ENCODE measurements at places on chromosomes 11 and 22. TPM values are rescaled to one million over a fixed set of nuclear protein-coding genes. Genes with fewer than 3 reads are reported as not detected.

Gene MRGPRF
- 26.7 TPM for total RNA-seq

Gene MOV10L1
- total RNA-seq, result 0.99 TPM

Gene ZNF215
- total RNA-seq, result 2.2 TPM

Gene NPTXR
- 6.9 TPM for total RNA-seq

Gene TRIM51
- total RNA-seq, result not detected

Gene CATSPER1
- not detected for total RNA-seq
